HL-60 (cell line): ENCODE measurements at places on chromosomes 1 and 21.

GRCh38 chr1:183089025-183089639, 65.9 kb downstream of the LAMC1 start:
- DNase-seq, result no peak

DNA sequence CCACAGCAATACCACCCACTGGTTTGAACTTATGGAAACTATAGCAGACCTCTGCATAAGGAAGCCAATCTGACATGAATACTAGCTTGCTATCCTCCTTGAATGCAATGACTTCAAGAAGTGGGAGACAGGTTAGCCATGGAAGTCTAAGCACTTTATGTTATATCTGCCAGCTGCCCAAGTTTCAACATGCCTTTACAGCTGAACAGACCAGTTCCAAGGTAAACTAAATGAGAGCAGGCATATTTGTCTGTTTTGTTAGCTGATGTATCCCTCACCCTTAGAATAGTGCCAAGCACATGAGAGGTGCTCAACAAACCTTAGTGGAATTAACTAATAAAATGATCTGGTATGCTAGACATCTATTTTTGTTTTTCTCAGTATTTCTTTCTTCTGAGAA, 65.1 kb downstream of the ALG14 start:
- DNase-seq, result no peak

DNA sequence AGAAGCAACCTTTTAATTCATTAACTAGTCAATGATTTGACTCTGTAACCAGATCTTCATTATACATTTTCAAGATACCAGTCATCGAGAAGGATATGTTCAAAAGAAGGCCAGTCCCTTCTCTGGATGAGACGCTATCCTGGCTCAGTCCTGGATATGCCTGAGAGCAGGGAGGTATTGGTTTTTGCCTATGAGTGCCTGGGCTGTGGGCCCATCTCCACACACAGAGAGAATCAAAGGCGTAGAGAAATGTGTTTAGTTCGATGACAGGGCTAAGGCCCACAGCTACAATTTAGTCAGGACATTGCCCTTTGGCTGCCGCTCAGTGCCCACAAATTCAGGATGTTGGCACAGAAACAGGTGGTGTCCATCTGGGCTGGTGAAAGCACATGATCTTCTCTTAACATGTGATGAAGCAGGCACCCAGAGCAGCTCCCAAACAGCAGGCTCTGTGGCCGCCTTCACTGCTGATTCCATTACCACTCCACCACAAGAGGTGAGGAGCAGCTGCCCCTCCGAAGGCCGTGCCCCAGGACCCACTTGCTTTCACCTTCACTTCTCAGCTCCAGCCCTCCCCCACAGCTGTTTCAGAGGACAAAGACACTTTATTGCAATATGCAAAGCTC, 24.7 kb downstream of the ACKR1 start:
- DNase-seq, result no peak

- DNase-seq, result no peak
These were observed 398.5 kb upstream of the VAMP3 start for GRCh38 chr1:7372477-7373120.

GRCh38 chr1:30747033-30748008, 10.3 kb downstream of the LAPTM5 start:
- no peak for DNase-seq

- no peak for DNase-seq
These were observed 43.1 kb downstream of the OR10J5 start for GRCh38 chr1:159492575-159493323.

GRCh38 chr1:44559330-44559729, 115.0 kb downstream of the TMEM53 start:
- no peak for DNase-seq

DNA sequence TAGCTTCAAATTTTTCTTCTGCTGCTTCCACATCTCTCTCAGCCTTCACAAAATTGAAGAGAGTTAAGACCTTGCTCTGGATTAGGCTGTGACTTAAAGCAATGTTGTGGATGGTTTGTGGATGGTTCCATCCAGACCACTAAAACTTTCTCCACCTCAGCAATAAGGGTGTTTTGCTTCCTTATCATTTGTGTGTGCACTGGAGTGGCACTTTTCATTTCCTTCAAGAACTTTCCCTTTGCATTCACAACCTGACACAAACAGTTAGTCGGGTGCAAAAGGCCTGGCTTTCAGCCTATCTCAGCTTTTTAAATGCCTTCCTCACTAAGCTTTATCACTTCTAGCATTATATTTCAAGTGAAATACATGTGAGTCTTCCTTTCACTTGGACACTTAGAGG, 30.3 kb downstream of the DENND1B start:
- no peak for DNase-seq

GRCh38 chr1:180633057-180634056, 1.5 kb downstream of the XPR1 start:
- DNase-seq, result no peak

- DNase-seq, result no peak
These were observed 57.3 kb downstream of the PKN2 start for GRCh38 chr1:88741413-88741812.

DNA sequence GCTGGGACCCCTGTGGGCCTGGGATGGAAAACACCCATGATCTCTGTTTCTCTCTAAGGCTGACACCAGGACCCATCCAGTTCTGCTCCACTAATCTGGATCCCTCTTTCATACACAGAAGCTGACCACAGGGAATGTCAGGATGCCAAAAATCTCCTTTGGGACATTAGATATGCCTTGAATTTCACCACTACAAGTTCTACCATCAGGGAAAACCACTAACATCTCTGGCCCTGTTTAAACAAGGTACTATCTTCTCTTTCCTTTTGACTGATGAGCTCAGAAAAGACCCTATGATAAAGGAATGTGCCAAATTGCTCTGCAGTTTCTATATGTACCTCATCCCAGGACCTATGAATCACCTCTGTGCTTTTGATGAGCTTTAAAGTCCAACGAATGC, 10.2 kb upstream of the PLXNA2 start:
- no peak for DNase-seq

DNA sequence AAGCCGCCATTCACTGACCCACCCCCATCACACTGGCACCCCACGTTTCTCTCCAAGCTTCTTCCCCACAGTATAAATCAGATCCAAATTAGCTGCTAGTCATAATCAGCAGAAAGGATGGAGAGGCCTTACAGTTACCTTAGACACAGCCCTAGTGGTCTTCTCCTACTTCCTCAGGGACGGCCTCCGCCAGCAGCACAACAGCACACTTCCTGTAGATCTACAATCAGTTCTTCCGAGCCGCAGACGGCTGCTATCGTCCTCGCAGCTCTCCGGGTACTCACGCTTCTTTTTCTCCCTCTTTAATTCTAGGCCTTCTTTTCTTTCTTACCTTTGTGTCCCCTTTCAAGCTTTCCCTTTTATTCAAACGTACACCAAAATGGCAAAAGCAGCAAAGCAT, 313.5 kb downstream of the SMYD3 start:
- DNase-seq, result no peak

GRCh38 chr1:29237852-29238619, 1.7 kb downstream of the PTPRU start:
- DNase-seq, result no peak

- DNase-seq, result no peak
These were observed 67.8 kb downstream of the TOMM20 start for GRCh38 chr1:235060607-235061470.

DNA sequence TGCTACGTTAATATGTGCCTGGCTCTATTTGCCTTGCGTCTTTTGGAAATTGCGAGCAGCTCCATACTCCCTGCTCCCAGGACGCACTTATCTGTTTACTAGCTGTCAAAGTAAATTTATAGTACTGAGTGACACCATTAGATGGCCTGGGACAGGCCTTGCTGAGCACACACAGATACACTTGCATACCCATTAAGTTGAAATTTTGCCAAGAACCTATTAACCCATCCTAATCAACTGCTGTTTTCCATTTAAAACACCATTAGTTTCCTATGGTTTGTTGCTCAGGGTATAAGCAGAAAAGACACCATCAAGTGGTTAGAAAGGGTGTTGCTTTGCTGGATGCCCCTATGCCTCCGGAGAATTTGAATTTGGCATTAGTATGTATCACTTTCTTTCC, 187.3 kb downstream of the SLC44A5 start:
- DNase-seq, result no peak

DNA sequence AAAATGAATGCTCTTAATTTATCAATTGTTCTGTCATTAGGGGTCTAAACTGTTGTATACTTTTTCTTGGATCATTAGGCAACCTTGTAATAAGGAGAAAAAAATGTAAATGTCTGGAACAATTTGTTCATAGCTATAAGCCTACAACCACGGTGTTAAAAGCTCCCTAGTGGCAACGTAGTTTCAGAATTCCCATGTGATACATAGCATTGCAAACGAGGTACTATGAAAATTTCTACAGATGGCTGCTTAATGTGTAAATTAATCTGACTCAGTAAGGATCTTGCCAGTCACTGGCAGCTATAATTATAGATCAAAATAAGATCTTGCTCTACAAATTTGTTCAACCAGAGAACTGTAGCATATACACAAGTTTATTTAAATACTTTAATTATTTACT, 304.1 kb upstream of the ADGRL4 start:
- no peak for DNase-seq

- DNase-seq, result no peak
These were observed 102.5 kb downstream of the KCNN3 start for GRCh38 chr1:154767315-154768240.

DNA sequence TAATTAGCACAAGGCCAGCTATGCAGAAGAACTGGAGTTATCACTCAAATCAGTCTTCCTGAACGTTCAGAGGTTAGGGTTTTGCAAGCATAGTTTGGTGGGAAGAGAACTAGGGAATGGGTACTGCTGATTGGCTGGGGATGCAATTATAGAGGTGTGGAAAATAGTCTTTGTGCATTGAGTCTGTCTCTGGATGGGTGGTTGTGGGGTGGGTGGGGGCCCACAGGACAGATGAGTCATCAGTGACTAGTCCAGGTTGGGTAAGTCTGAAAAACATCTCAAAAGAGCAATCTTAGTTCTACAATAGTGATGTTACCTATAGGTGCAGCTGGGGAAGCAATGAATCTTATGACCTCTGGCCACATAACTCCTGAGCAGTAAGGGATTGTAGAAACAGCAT, 89.7 kb upstream of the HMCN1 start:
- DNase-seq, result no peak

- DNase-seq, result no peak
These were observed 6.9 kb downstream of the PLPP3 start for GRCh38 chr1:56572334-56573050.

- DNase-seq, result no peak
These were observed 61.0 kb downstream of the HMCN1 start for GRCh38 chr1:185795181-185795580.

DNA sequence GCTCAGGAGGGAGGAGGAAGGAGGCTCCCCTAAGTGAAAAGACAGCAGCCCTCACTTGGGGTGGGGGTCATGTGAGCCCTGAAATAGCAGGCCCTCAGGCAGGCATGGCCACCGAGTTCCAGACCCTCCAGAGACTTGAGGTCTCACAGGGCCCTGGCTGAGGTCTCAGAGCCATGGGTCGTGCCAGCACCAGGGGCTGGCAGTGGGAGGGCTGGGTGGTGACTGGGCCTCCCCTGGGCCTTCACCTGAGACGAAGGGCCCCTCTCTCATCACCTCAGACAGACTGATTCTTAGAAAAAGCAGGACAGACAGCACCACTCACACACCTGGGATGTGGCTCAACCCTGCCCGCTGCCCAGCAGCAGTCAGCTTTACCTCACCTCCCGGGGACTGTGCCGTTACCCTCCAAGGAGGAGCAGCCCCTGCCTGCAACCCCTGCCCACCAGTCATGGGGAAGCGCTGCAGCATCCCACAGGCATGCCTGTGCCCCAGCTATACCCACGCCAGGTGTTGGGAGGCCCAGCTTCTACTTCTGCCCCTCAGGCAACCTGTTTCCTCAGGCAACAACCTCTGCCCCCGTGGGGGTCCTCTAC, 42.6 kb upstream of the LRP8 start:
- no peak for DNase-seq

- peak; percentile 88 for DNase-seq
These were observed 50.2 kb downstream of the CAPZB start for GRCh38 chr1:19435181-19435580.

GRCh38 chr1:67135354-67135753, 584 bp upstream of the C1orf141 start:
- DNase-seq, result peak; percentile 5

GRCh38 chr1:159751031-159751430, 29.7 kb upstream of the DUSP23 start:
- no peak for DNase-seq

GRCh38 chr1:17955302-17956285, 152.0 kb upstream of the IGSF21 start:
- no peak for DNase-seq

GRCh38 chr1:31548534-31548906, 27.8 kb upstream of the TINAGL1 start:
- no peak for DNase-seq

- DNase-seq, result no peak
These were observed 8.4 kb downstream of the CFAP126 start for GRCh38 chr1:161359291-161359690.

DNA sequence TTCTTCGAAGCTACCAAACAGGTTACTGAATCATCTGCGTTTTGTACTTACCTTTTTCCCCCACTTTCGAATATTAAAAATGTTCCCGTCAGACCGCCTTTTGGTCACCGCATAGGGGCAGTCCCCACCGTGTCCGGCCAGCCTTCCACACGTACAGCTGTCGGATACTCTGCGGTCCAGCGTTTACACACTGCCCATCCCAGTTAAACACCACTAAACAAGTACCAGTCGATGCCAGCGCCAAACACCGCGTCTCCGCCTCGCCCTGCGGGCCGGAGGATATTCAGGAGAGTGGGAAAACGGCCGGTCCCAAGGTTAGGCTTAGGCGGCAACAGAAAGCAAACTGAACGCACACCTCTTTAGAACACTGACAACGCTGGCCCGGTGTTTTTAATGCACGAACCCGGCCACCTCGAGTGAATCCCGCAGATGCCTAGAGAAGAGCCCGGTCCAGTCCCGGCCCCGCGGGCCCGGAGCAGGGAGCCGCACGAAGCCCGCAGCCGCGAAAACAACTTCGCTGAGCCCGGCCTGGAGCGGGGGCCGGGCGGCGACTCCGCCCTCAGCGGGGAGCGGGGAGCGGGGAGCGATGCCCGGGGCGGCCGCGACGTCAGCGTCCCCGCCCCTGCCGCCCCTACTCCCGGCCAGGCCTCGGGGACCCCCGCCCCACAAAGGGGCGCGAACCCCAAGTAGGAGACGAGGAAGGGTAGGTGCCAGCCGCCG, 730 bp upstream of the PHF13 start:
- peak; percentile 28 for DNase-seq
